ENCODE measurements at places on chromosomes 1 and 21.

GRCh38 chr1:15568387-15569073 is 16.3 kb downstream of the AGMAT start:
- DNase-seq: no peak

- DNase-seq: no peak
These were observed 74.2 kb downstream of the ATF6 start for GRCh38 chr1:161840363-161840762.

DNA sequence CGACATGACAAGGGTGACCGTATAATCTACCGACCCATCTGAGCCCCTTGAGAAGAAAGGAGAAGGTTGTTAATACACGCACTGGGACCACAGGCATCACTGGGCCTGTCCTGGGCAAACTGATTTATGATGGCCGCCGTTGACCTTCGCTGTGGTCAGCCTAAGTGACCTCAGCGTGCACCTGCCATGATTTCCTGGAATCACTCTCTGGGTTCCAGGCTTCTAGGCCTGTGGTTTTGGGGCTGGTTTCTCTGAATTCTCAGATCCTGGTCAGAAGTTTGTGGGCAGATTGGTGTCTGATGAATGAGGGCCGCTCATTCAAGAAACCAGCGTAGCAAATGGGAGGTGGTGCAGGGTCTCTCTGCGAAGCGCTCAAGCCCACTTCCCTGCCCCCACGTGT is 64.0 kb downstream of the SIK1 start:
- no peak for DNase-seq

DNA sequence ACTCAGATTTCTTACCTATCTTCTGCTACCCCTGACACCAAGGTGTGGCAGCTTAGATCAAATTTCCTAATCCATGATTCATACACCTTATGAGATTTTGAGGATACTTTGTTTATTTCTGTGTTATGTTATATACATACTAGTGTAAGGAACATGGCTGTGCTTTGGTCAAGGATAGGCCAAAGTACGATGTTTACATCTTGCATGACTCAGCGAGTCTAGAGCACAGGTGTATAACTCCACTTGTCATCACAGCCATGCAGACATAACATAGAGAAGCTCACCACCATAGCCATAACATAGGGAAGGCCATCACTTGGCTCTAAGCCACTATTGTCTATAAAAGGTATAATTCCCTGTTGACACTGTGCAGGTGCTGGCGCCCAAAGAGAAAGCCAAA is 61.2 kb downstream of the GBP6 start:
- DNase-seq: no peak

DNA sequence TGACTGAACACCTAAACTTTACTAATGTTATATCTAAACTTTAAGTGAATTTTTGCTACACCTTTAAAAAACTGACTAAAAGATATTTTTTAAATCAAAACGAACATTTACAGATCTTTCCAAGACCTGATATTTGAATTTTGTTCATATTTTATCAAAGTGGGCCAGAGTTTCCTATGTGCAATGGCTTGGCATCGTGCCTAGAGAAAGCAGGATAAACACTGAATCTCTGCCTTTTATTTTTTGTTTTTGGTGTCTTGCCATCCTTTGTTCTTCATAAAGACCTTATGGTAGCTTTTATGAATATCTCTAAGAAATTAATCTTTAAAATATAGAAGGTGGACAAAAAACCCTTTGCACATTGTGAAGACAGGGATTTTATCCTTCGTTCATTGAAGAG is 25.8 kb upstream of the VPS26C start:
- DNase-seq: no peak

DNA sequence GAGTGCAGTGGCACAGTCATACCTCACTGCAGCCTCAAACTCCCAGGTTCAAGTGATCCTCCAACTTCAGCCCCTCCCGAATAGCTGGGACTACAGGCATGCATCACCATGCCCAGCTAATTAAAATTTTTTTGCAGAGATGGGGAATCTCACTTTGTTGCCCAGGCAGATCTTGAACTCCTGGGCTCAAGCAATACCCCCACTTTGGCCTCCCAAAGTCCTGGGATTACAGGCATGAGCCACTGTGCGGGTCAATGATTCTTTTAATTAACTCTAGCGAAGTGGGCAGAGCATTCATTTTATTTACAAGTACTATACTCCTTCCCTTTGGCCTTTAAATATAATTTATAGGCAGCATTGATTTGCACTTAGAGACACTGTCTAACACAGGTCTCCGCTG is 2.5 kb upstream of the OTUD3 start:
- no peak for DNase-seq

DNA sequence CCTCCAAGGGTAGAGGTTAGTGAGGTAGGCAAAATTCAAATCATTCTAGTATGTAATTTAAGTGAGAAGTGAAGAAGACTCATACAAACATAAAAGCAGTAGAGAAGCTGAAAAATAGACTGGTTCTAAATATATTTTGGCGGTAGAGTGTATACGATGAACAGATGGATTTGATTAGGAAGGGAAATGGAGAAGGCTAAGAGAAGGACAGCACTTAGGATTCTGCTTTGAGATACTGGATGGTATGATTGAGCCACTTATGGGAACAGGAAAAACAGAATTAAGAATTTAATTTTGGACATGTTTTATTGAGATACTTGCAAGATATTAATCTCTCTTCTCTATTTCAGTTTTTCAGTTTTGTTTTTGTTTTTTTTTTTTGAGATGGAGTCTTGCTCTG is 60.1 kb downstream of the EPB41 start:
- no peak for DNase-seq

DNA sequence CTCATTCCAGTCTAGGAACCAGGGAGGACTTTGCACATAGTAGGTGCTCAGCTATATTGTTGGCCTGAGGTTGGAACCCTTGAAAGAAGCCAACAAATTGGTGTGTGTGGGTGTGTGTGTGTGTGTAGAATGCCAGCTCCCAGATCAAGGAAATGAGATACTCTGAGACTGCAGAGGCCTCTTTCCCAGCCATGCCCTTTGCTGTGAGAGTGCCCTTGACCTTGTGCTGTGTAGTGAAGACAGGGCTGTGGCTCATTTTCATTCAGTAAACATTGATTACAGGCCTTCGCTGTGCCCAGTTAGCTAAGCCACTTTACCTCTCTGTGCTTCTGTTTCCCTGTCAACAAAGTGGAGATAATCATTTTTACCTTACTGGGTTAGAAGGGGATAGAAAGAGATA is 3.2 kb downstream of the CYP4B1 start:
- DNase-seq: no peak
